SW 1271 (cell line): ENCODE measurements at places on chromosomes 11 and 22.

DNA sequence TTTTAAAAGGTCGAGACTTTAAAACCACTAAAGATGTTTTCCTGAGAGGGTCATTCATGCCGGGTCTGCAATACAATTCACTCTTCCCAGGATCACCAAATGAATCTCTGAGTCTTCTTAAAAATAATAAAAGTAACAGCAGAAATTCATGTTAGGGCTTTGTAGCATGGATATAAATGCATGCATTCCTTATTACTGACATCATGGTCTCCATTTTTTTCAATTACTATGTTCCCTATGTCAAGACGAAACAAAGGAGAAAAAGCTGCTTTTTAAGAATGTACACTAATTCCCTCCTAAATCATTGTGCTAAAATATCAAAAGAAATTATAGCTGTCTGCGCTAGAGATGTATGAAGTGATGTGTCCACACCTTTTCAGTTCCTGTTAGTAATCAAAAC is 789.9 kb upstream of the LRRC4C start:
- no peak for DNase-seq

GRCh38 chr22:30373331-30374325 is 13.6 kb downstream of the RNF215 start:
- DNase-seq: no peak

DNA sequence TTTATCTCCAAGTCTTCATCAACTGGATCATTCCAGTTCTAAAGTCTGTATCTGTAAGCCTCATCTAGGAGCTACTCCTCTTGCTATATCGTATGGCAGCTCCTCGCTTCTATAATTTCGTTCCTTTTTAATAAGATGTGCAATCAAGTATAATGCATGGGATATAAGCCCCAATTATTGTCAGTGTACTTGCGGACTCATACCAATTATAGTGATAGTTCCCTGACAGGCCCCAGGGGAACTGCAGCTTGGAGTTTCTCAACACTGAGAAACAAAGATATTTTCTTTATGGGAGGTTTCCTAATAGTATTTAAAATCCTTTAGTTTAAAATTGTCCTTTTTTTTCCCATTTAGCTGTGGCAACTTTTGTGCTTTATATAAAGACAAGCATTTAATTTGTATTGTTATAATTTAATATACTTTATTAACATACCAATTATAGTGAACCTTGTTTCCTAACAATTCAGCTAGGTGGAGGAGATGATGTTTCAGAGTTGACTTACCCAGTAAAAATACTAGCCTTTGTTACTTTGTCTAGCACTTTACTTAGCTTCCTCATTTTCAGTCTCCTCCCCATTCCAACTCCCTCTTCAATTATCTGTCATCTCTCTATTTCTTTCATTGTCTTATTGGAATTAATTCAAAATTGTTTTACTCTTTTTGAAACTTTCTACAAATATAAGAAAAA is 25.3 kb upstream of the DDX17 start:
- no peak for DNase-seq

- DNase-seq: no peak
These were observed 79.1 kb downstream of the KCNQ1 start for GRCh38 chr11:2523821-2524391.

GRCh38 chr22:45237065-45237990 is 3.4 kb downstream of the KIAA0930 start:
- DNase-seq: no peak

- DNase-seq: no peak
These were observed 65.5 kb upstream of the SOX6 start for GRCh38 chr11:16421826-16422225.
